ENCODE measurements at places on chromosomes 12 and 14.

DNA sequence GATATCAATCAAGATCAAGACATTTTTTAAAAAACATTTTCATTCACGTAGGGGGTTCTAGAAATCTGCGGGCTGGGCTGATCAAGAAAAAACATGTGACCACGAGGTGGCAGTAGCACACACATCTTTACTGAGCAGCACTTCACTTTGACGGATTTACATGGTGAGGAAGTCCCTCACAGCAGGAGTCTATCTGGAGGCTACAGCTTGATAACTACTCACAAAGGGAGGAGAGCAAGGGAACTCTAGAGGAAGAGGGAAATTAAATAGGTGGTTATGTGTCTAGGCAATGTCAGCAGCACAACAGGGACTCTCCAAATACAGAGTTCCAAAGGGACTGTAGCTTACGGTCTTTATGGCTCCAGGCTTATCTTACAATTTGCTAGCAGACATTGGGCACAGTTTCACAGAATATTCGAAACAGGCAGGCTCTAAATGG, 248.1 kb downstream of the DPY19L2 start:
- DNase-seq: peak; percentile 70

DNA sequence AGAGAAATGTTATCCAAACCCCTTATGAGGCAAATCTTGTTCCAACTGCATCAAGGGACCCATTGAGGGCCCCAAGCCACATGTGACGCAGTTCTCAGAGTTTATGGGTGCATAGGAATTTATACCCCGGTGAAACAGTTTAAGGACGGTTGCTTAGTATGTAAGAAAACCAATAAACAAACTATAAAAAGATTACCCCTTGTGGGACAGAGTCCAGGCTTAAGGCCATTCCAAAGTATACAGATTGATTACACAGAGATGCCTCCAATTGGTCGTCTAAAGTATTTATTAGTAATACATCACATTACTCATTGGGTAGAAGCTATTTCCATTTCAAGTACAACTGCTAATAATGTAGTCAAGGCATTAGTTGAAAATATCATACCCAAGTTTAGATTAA, 885.0 kb upstream of the MDGA2 start:
- no peak for DNase-seq

GRCh38 chr12:78441737-78442453, 422.7 kb upstream of the SYT1 start:
- DNase-seq: no peak

- no peak for DNase-seq
Observed at GRCh38 chr12:105319691-105320209, 10.7 kb upstream of the C12orf75 start.

DNA sequence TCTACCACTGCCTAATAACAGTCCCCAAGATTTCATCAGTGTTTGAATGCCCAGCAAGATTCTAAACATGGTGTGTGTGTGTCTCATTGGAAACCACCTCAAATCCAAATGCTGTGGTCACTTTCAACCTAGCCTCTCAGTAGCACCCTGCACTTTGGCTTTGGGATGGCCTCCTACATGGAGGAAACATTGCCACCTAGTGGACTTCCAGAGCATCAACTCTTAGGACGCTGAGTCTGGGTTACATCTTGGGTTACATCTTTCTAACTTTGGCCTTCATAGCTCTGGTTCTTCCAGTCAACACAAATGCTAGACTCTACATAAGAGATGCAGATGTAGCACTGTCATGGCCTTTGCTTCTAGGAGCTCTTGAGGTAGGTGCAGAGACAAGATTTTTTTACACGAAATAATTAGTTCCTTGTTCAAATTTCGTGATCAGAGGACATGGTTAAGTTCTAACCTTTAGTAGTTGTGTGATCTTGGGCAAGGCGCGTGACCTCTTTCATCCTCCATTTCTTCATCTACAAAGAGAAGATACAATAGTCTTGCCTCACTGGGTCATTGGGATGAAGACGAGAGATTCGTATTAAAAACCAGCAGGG, 113.5 kb upstream of the VASH1 start:
- DNase-seq: peak; percentile 78

Measured in NCI-H1105 treated with DMSO at 0.1 percent for 48 hours (cell line).